ENCODE measurements at places on chromosomes 3 and 15.

DNA sequence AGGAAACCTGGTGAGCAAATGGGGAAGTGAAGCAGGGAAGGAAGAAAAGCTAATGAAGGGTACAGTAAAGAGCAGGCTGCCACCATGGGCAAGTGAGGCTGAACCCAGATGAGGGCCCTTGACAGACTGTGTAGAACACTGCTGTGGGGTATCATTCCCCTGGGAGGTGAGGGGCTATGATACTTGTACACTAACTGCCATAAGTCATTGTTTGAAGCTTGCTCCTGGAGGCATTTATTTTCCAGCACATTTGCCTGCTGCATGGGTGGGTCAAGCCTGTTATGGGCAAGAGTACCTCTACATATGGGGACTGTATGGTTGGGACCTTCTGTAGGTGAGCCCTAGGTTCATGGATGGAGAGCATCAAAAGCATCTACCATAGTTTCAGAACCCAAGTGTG, 57.4 kb downstream of the POMGNT2 start:
- no peak for DNase-seq

DNA sequence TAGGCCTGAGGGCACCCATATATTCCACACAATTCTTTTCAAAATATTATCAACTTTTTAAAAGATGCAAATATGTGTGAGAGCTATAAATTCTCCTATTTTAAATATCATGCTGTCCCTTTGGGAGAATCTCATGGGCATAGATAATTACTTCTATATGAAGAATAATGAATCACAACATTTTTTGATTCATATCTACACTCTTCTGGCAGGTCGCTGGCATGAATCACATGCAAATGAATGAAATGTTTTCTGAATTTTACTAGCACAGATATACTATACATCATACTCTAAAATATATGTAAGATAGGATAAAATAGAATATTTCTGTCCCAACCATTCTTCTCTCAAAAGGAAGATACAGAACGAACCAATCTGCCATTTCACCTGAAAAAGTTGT, 277.7 kb upstream of the KCNH8 start:
- no peak for DNase-seq

- DNase-seq: no peak
Observed at GRCh38 chr15:71228403-71228802, 113.1 kb downstream of the THSD4 start.

- no peak for DNase-seq
Observed at GRCh38 chr15:78469031-78469430, 31.0 kb downstream of the IREB2 start.

DNA sequence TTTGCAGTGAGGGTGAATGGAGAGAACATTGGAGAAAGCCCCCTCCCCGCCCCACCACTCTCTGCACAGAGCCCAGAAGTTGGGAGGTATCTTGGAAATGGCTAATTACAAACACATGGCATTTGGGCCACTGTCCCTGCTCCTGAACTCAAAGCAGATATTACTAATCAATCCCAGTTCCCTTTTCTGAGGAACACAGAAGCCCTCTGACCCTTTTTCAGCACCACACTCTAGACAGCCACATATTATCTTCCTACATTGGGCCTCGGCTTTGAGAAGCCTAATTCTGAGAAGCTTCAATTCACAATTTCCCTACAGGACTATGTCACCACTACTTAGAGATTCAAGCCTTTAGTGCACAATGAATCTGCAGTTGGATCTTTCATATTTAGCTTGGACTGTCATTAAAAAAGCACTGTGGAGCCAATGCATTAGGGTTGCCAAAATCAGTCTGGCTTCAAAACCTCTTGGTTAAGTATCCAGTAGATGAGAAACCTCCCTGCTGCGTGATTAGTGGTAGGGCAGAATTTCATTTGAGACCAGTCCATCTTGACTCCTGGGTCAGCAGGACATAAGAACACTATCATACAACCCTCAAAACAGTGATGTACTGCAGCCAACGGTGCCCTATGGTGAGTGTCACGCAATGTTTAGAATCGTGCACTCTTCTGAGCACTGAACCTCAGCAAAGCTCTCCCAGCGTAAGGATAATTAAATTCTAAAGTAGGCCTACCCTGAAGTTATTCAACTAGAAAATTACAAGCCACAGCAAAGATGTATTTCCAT, 26.1 kb downstream of the MGLL start:
- no peak for DNase-seq

- DNase-seq: no peak
Observed at GRCh38 chr3:27487383-27487782, 3.2 kb upstream of the SLC4A7 start.

- no peak for DNase-seq
Observed at GRCh38 chr15:74403588-74403919, 30.2 kb downstream of the SEMA7A start.

DNA sequence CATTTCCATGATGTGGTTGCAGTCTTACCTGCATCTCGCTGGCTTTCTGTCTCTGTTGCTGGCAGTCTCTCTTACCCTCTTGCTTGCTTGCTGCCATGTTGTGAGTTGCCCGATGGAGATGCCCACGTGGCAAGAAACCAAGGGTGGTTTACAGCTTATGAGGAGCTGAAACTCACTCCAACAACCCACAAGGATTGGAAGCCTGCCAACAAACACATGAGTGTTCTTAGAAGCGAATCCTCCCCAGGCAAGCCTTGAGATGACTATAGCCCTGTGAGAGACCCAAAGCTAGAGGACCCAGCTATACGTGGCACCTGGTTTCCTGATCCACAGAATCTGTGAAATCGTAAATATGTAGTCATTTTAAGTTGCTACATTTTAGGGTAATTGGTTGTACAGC, 490.9 kb upstream of the ADAMTS9 start:
- DNase-seq: no peak

DNA sequence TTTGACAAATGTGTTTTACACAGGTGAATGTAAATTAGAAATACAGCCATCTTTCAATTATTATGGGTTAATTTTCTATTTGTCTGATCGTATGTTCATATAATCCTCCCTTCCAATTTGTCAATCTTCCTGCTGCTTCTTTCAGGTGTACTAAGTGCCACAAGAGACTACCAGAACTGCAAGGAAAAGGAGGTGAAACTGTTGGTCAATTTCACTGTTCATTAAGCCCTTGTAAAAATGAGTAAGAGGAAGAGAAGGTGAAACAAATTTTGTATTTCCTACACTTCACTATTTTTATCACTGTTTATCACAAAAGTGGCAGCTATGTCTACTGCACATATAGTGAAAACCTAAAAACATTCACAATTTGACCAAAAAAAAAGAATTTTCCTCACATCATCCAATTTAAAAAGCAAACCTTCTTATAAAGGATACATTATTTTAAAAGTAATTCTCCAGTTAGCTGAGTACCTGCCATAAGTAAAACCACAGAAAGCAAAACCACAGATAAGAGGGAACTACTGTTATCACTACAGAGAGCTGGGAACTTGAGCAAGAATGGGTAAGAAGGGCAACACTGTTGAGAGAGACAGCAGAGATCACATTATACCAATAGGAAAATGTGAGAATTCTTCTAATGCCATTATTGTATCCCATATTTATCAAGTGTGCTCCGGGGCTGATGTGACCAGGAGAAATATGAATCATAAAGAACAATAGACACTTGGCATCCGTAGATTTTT, 163.0 kb downstream of the TBC1D5 start:
- DNase-seq: no peak

All from cortex of kidney (tissue), 1 donor.